Progenitor cell of endocrine pancreas (in vitro differentiated cells): ENCODE measurements at places on chromosomes 11 and 22. TPM values are rescaled to one million over a fixed set of nuclear protein-coding genes. Genes with fewer than 3 reads are reported as not detected.

DNA sequence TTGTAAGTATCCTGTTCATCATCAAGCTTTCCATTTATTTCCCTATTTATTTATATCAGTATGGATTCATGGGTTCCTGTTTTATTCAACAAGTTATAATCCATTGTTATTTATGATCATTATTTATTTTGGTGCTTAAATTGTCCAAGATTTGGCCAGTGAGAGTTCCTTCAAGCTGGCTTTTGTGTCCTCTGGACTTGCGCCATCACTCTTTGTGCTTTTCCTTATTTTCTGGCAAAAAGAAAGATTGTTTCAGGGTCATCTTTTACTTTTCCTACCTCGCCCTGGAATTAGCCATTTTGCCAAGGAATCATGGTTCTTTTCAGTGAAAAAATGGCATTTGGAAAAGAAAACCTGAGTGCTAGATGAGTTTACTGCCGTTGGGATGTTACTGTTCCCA is 193.4 kb downstream of the ADAMTS15 start:
- no peak for DNase-seq

The MAP6 gene
- 5.4 and 6.0 TPM in 2 replicates for total RNA-seq

The TRIM49 gene
- total RNA-seq = not detected in 2 replicates

DNA sequence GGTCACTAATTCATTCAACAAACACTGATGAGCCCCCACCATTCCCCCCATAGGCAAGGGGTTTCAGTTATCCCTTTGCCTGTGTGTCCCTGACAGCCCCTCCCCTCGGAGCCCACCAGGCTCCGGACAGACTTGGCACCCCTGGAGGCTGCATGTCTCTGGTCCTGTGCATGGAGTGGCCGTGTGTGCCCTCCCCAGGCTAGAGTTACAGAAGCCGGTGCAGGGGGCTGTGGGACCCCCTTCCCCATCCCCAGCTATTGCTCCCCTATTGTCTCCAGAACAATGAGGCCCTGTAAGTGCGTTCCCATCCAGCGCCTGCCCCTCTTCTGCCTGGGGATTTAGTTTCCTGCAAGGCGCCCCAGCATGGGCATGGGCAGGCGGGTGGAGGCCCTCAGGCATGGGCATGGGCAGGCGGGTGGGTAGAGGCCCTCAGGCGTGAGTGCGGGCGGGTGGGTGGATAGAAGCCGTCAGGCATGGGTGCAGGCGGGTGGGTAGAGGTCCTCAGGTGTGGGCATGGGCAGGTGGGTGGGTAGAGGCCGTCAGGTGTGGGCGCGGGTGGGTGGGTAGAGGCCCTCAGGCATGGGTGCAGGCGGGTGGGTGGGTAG is 1.5 kb downstream of the MUC2 start:
- DNase-seq = no peak

GRCh38 chr22:17627961-17628405 is 566 bp downstream of the ATP6V1E1 start:
- no peak for DNase-seq
